ENCODE measurements at places on chromosomes 13 and 19. TPM values are rescaled to one million over a fixed set of nuclear protein-coding genes. Genes with fewer than 3 reads are reported as not detected.

The VAV1 gene
- 90.4 TPM for total RNA-seq

GRCh38 chr13:98450026-98450425, 126.9 kb downstream of the STK24 start:
- peaks cover 22% of the 10 kb centered on the region for H3K4me1 ChIP-seq
- H3K27me3 ChIP-seq = no peaks in the 10 kb centered on the region
- H3K4me3 ChIP-seq = no peak overlapping the region
- DNase-seq = no peak

- no peak for DNase-seq
- H3K27me3 ChIP-seq = no peaks in the 10 kb centered on the region
- H3K4me1 ChIP-seq = peaks cover 10% of the 10 kb centered on the region
- no peak overlapping the region for H3K27ac ChIP-seq
- H3K36me3 ChIP-seq = no peaks in the 10 kb centered on the region
These were observed 35.0 kb upstream of the RBM26 start for GRCh38 chr13:79440958-79441528.

- H3K4me1 ChIP-seq = no peaks in the 10 kb centered on the region
- H3K27me3 ChIP-seq = peaks cover 2% of the 10 kb centered on the region
- H3K4me3 ChIP-seq = no peak overlapping the region
- H3K36me3 ChIP-seq = no peaks in the 10 kb centered on the region
- no peak for DNase-seq
These were observed 8.2 kb downstream of the NFIC start for GRCh38 chr19:3374369-3375112.

DNA sequence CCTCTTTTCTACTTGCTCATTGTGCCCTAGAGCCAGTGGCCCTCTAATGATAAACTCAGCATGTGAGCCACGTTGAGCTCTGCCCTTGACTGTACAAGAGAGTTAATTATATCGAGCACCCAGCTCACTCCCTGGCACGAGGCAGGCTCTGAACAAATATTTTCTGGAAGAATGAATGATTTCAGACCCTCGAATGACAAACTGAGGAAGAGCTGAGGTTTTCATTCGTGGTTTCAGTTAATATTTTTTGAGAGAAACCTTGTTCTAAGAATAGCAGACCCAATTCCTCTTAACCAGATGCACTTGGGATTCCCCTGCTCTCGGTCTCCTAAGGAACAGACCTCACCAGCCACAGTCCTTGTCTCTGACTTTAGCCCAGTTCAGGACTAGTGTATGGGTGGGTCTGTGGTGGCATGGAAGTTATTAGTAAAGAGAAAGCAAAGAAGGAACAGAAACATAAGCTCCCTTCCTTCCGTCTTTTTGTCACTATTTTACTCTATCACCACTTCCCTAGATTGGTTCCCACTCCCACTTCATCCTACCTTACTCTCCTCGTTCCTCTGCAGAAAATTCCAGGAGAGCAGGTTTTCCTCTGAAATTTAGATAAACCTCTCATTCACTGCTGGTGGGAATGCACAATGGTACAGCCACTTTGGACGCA, 22.1 kb upstream of the WDFY2 start:
- H3K4me3 ChIP-seq = peak overlapping the region; percentile 8
- H3K36me3 ChIP-seq = peaks cover 5% of the 10 kb centered on the region
- no peak overlapping the region for H3K27ac ChIP-seq
- no peak for DNase-seq

DNA sequence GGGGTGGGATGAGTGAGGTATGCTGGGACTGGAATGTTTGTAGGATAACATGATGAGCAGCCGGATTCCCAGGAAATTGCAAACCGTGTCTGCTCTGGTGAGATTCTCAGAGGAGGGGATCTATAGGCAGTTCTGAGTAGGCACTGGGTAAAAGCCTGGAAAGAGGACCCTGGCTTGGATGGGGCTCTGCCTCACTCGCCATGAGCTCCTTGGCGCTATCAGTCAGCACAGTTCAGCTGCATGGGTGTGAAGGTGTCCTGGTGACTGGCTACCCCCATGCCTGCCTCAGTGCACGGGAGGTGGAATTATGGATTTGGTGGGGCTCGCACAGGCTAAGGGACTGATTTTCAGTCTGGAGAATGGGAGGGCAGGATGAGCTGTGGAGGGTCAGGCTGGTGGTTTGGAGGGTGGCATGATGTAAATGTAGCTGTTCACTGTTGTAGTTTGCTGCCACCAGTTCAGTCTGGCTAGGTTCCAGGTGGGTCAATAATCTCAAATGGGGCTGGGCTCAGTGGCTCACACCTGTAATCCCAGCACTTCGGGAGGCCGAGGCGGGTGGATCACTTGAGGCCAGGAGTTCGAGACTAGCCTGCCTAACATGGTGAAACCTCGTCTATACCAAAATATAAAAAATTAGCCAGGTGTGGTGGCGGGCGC, 9.2 kb upstream of the ZNF627 start:
- no peak for DNase-seq
- no peak overlapping the region for H3K4me3 ChIP-seq
- H3K27ac ChIP-seq = no peak overlapping the region

DNA sequence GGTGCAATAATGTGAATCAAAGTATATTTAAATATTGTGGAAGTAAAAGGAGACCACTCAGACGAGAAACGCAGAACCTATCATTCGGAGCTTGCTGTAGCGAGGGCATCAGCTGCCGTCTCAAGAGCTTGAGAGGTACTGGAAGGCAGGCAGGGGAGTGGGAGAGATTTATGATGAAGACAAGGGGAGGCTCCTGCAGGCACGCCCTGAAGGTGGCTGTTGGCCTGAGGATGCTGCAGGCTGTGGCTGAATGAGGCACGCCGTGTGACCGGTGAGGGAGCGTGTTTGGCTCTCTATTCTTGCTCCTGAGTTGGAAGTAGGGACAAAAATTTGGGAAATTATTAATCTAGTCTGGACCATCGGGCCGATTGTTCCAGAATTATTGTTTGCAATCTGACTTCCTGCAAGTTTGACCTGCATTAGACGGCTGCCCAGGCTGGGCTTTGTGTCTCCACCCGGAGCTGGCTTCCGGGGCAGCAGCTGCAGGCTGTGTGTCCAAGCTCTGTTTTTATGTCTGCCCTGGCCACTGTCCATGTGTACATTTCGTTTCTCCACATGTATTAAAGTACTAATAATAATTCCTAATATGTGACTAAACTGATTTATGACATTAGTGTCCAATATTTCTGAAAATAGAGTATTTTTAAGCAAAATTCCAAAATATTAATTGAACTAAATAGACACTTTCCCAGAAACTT, 91.1 kb upstream of the ANKRD10 start:
- H3K4me3 ChIP-seq = no peak overlapping the region
- no peak for DNase-seq
- peaks cover 10% of the 10 kb centered on the region for H3K4me1 ChIP-seq
- no peak overlapping the region for H3K27ac ChIP-seq
- peaks cover 11% of the 10 kb centered on the region for H3K27me3 ChIP-seq
- peaks cover 2% of the 10 kb centered on the region for H3K36me3 ChIP-seq

DNA sequence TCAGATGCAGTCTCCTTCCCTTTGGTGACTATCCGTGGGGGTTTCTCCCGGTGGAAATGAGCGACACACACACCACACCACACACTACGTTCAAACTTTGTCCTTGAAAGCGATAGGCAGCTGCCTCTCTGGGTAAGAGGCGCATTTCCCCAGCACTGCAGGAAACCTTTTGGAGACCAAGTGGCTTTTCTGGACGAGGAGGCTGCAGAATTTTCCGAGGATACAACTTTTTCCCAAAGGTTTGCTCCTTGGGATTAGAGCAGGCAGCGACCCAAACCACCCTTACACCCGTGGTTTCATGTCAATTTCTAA, 38.2 kb upstream of the FLT1 start:
- no peak overlapping the region for H3K27ac ChIP-seq
- no peak for DNase-seq
- no peaks in the 10 kb centered on the region for H3K36me3 ChIP-seq
- H3K4me1 ChIP-seq = no peaks in the 10 kb centered on the region
- peaks cover 25% of the 10 kb centered on the region for H3K27me3 ChIP-seq

- H3K4me3 ChIP-seq = no peak overlapping the region
- no peak overlapping the region for H3K27ac ChIP-seq
These were observed 21.2 kb downstream of the TMPRSS9 start for GRCh38 chr19:2381148-2381820.

The IER2 gene
- total RNA-seq = 173 TPM

The TEX29 gene
- total RNA-seq = 0.42 TPM

DNA sequence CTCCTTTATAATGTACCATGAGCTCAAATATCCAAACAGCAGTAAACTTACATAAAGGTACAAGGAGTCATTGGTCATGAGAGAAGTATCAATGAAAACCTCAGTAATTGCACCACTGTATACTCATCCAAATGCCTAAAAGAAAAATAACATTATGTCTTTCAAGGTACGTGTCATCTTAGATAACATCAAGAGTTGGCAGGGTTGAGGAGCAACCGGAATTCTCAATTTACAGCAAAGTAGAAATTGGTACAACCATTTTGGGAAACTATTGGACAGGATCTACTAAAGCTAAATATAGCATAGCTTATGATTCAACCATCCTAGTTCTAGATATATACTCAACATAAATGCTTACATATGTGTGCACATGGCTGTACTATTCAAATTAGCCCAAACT, 502.8 kb downstream of the GPC6 start:
- H3K36me3 ChIP-seq = no peaks in the 10 kb centered on the region
- no peak overlapping the region for H3K4me3 ChIP-seq
- H3K27ac ChIP-seq = no peak overlapping the region

The GAPDHS gene
- not detected for total RNA-seq

DNA sequence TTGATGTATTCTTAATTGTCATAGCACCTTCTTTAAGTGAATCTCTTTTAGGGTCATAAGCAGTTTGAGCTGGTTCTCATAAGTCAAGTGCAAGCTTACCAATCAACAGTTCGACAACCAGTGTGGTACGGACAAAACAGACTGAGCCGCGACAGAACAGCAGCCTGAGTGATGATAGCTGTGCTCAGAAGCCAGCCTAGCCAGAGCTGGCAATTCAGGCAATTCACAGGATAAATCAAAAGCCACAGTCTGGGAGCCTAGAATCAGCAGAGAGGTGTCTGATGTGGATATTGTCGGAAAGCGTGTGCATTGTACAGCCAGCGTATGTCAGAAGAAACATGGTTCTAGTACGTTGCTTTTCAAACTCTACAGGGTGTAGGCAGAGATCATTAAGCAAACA, 14.9 kb downstream of the UBE2L5 start:
- no peak overlapping the region for H3K27ac ChIP-seq
- H3K4me1 ChIP-seq = peaks cover 6% of the 10 kb centered on the region
- DNase-seq = no peak
- no peak overlapping the region for H3K4me3 ChIP-seq

The C19orf73 gene
- total RNA-seq = 2.6 TPM

DNA sequence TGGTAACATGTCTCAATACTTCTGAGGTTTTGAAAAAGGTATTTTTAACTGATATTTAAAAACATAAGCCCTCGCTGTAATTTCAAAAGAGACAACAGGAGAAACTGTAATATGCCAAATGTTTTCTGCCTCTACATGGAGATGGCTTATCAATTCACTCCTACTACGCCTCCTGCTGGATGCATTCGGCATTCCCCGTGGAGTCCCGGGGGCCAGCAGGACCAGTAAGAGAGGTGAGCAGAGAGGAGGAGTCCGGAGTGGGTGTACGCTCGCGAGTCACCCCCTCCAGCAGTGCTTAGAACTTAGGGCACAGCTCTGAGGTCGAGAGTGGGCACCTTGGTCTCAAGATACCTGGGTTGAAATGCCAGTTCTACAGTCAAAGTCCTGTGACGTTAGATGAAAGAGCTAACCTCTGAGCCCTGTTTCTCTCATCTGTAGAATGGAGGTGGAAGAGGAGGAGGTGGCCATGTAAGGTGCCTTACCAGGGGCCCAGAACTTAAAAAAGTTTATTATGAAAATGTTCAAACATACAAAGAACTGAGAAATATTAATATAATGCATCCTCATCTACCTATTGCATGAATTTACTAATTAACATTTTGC, 110.2 kb downstream of the STK24 start:
- DNase-seq = no peak
- H3K27me3 ChIP-seq = no peaks in the 10 kb centered on the region
- no peak overlapping the region for H3K4me3 ChIP-seq
- peaks cover 32% of the 10 kb centered on the region for H3K4me1 ChIP-seq
- peaks cover 40% of the 10 kb centered on the region for H3K36me3 ChIP-seq

- H3K27ac ChIP-seq = no peak overlapping the region
- peaks cover 7% of the 10 kb centered on the region for H3K4me1 ChIP-seq
- no peaks in the 10 kb centered on the region for H3K36me3 ChIP-seq
- peaks cover 5% of the 10 kb centered on the region for H3K27me3 ChIP-seq
- DNase-seq = no peak
- H3K4me3 ChIP-seq = no peak overlapping the region
These were observed 5.8 kb downstream of the PCDH9 start for GRCh38 chr13:67224148-67224846.

DNA sequence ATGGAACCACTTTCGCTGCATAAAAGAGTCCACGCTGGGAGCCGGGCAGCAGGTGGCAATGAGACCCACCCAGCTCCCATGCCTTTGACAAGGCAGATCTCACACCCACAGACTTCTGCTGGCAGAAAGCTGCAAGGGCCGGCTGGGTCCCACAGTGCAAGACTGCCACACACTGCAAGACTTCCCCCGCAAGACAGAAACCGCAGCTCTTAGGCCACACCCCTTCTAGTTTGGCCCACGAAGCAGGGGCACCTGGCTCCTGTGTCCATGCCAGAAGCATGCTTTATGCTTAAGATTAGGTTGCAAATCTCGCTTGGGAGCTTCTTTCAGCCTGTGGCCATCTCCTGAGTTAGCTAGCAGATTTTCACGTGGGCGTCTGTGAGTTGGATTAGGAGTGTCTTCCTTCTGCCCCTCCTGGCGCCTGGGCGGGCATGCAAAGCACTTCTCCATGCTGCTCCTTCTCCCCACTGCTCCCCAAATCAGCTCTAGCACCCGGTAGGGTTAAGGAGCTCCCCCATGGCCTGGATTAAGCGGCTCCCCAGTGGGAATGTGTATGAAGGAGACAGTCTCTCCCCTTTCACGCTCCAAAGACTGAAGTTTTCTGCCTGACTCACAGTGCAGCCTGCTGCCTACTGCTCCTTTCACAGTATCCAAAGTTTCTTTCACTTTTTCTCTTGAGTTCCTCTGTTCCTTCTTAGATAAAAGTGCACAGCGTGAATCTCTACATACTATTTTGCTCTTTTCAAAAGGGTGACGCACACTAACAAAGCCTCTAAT, 17.7 kb downstream of the GPC6 start:
- H3K27me3 ChIP-seq = no peaks in the 10 kb centered on the region
- H3K36me3 ChIP-seq = no peaks in the 10 kb centered on the region
- no peak for DNase-seq
- no peak overlapping the region for H3K4me3 ChIP-seq
- H3K4me1 ChIP-seq = no peaks in the 10 kb centered on the region

Data from activated T-helper 1 cell treated with anti-CD3 and anti-CD28 coated beads, Interleukin-12 subunit alpha, Interleukin-12 subunit beta, Interleukin-2, Interleukin-4 antibody, amounts not matched to agents 30 ng/mL and 10 ng/mL and 1 ng/mL, durations not matched to agents 14 hours and 24 hours and 36 hours (primary cell).